ENCODE measurements at places on chromosomes 2 and 18. TPM values are rescaled to one million over a fixed set of nuclear protein-coding genes. Genes with fewer than 3 reads are reported as not detected.

DNA sequence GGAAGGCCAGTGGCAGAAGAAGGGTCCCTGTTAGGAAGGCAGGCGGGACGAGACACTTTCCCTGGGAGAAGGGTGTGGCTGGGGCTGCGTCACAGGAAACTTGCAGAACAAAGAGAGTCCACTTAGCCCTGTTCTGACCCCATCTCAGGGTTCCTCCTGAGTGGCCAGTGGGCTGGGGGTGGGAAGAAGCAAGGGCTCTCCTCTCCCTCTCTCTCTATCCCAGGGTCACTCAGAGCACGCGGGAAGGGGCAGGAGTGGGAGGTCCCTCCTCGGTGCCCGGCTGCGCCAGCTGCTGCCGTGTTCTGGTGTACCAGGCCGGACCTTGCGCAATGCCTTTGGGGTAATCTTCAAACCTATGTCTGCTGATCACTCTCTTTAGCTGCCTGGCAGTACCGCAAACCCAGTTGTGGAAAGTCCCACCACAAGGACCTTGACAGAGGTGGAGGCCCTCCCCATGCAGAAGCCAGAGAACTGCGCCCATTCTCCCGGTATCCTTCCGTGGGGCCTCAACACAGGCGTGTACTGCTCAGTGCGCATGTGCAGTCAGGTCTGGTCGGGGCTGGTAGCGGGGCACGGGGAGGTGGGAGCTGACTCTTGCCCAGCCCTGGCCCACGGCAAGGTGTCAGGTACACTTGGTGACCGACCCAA, 47.8 kb upstream of the ST3GAL5 start:
- no peak for DNase-seq

- no peak for DNase-seq
These were observed 392.9 kb downstream of the ZNF521 start for GRCh38 chr18:24959051-24959476.

GRCh38 chr2:184141866-184142265, 456.5 kb upstream of the ZNF804A start:
- no peak for DNase-seq

DNA sequence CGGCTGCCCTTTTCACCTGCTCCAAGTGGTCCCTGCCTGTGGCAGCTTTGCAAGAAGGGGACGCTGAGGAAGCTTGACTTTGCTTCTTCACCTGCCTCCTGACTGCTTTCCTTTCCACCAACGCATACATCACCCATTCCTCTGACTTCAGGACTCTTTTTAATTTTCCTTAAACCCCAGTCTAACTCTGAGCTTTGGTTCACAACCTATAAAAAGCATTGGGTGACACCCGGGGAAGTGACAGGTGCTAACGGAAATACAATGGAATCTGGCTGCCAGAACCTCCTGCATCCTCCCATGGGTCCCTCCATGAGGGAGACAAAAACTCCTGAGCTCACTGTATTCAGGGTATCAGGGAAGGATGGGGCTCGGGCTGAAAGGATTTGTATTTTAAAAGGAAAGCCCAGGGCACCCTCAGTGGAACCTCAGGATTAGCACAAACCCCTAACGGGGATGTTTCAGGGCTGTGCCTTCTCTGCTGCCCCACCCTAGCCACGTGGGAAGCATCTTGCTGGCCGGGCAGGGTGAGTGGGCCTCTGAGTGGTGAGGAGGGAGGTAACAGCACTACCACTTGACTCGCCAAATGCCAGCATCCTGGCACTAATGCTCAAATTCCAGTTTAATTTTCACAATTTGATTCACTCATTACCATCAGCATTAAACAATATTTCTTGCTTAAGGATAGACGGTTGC, 284.8 kb downstream of the CELF4 start:
- no peak for DNase-seq

DNA sequence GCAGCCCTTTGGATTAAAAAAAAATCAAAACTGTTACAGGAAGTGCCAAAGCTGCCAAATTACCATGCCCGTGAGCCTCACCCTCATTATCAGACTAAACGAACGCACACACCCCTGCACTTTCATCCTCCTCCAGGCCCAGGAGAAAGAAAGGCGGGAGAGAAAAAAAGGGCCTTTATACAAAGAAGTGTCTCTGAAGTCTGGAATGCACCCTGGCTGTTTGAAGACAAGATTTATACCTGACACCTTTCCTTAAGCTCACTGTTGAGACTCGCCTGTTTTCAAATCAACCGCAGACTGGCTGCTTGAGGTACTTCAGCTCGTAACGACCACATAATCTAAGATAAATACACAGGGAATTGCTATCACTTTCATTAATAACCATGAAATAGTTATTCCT, 31.0 kb downstream of the EDAR start:
- no peak for DNase-seq

DNA sequence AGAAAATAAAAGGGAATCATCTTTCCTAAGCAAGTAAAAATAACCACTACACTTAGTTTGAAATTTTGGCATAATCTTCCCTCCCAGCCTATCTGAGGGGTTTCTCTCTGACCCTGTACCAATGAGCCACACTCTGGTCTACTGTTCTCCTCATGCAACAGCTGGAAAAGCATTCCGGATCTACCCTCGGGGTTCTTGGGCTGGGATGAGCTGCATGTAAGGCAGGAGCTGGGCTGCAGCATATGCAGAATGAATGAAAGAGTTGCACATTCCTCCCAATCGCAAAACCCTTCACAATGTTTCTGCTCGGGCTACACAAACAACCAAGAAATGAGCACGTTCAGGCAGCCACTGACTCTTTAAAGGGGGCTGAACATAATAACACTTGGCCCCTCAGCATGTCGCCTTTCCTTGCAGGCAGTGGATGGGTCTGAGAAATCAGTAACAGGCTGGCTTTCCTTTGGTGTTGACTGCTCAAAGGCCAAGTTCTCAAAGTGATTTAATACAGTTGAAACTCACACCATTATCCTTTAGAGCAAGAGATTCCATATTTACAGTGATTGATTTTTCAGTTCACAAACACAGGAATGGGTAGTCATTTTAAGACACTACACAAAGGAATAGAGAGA, 180.4 kb upstream of the ZFP36L2 start:
- no peak for DNase-seq

DNA sequence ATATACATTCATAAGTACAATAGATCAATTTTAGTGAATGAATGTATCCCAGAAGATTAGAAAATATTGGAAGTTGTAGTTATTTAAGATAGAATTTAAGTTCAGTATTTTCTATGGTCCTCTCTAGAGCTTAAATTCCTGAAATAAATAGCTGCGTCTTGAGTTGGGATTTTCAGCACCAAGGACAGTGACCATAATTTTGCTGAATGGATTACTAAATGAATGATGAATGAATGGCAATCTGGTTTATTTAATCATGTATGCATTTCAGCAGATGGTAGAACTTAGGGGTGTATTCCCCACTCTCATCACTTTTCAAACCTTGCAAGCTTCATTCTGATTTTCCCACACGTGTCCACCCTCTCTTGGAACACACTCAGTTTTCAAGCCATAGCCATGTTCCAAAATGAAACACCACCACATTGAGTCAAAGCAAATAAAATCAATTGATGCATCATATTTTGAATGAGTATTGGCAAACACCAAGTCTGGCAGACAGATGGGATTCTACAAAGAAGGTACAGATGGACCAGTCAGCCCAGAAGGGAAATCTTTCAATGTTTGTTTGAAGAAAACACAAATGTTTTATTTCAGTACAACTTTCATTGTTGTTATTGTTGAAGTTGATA, 362.2 kb upstream of the NXPH2 start:
- peak; percentile 39 for DNase-seq

- no peak for DNase-seq
These were observed 27.6 kb downstream of the RNU4ATAC start for GRCh38 chr2:121558329-121558728.

GRCh38 chr2:65120990-65121693, 8.8 kb downstream of the RAB1A start:
- DNase-seq = no peak

CTLA4 gene
- not detected for total RNA-seq

CYP27A1 gene
- total RNA-seq = 10.5 TPM

HJURP gene
- total RNA-seq = 1.1 TPM

All from fibroblast of the aortic adventitia (primary cell).